ENCODE measurements at places on chromosomes 6 and 20.

DNA sequence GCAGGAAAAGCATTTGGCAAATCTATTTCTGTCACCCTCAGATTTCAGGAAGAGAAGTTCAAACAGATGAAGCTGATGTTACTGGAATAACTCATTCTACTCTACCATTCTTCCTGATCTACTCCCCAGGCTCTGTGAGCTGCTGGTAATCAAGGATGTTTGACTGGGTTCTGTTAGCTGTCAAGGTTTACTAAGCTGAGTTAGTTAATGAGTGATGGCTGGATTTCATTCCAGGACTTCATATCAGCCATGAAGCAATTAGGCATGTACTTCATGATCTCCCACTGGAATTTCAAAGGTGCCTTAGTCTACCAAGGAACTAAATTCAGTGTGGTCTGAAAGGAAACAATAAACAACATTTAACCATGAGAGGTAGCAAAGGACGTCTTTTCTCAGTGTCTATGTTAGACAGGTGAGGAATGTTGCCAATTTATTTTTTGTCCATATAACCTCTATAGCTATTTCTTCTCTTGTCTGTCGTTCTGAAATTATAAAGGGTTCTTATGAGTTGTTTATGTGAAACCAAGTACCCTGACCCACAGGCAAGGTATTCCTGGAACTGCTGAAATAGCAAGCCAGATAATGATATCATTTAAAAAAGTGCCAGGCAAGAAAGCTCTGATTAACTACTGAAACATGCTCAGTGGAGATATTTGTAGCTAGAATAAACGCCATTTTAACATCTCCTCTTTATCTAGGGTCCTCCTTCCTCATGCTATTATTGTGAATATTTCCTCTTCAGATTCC is 112.9 kb downstream of the BACH2 start:
- no peak for DNase-seq

DNA sequence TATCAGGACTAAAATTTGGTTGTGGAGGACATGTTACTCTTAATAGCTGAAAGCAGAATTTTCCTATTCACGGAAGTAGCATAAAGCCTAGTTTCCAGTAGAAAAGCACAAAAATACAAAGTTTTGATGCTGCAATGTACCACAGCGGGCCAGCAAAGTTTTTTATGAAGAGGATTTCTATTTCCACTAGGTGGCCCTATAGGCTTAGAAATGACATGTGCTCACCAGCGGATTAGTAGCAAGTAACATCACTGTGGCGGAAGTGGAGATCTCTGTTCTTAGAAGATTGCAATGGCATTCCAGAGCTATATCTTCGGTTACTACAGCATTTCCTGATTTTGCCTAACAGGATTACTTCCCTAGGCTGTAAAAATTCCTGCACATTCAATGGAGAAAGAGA is 1219.0 kb upstream of the EYS start:
- DNase-seq, result no peak

- no peak for DNase-seq
Observed at GRCh38 chr6:110613356-110613755, 136.9 kb upstream of the SLC22A16 start.

DNA sequence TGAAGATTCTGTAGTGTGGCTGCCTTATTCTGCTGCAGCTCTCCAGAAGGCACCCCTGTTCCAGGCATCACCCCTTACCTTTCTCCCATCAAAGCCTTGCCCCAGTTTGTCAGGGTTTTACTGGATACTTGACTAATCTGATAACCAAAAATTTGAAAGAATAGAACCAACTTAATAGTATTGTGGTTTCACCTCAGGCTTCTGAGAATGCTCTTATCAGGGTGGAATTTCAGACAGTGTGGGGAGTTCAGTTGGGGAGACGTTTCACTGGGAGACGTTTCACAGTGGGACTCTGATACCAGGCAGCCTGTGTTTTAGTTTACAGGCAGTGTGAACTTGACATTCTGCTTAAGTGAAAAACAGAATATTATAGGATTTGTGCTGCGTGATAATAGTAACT is 50.5 kb downstream of the SCAND1 start:
- no peak for DNase-seq

- DNase-seq, result peak; percentile 90
Observed at GRCh38 chr6:146871611-146872425, 273.0 kb downstream of the ADGB start.

DNA sequence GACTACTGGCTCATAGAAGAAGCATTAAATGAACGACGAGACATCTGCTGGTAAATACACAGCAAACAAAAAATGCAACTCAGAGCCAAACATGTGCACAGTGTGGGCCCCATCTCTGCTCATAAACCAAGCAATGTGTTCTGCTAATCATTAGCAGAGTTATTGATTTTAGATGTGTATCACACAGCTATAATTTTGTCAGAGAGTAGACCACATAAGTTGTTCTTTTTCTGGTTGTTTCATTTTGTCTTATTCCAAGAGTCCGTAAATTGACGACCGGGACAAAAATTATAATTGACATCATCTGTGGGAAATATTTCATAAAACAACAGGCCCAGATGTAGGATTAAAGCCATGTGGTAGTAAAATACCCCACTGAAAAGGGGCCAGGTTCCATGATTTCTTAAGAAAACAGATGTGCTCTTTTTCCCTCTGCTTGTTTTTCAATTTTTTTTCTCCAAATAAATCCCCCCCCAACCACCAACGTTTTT is 423.6 kb downstream of the HAO1 start:
- no peak for DNase-seq

DNA sequence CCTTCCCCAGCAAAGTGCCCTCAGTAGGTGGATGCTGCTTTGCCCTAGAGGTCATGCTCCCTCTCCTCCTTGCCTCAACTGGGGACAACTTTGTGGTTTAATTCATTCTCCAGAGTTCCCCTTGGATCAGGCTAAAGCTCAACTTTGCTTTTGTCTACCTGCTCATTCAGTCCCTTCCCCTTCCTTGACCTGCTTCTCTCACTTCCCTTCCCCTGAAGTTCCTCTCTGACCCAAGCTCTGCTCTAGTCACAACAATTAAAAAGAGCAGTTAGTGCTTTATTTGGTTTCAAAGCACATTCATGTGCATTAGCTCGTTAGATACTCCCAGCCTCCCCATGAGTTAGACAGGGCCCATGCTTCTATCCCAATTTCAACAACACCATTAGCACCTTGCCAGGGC is 71.3 kb downstream of the DZANK1 start:
- DNase-seq, result no peak

GRCh38 chr6:62805431-62805830 is 405.8 kb upstream of the FKBP1C start:
- no peak for DNase-seq

DNA sequence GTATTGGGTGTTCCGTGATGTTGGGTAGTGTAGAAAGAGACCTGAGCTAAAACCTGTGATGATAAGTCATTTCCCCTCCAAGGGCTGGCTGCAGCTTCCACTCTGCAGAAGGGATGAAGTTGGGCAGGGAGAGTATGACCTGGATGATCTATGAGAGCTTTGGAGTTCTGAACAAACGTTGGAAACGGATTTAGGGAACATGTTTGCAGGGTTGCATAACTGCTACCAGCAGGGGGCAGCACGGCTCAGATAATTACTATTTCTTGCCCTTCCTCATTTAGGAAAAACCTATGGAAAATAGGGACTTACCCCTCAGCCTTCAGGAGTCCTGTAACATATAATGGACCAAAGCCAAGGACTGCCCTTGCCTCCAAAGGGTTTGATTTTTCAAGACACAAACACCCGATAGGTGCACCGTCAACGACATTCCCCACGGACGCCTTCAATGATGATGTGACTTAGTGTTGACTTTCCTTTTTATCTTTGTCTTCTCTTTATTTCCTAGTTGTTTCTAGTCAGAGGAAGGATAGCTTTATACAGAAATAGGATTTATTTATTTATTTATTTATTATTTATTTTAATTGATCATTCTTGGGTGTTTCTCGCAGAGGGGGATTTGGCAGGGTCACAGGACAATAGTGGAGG is 164.9 kb upstream of the SASH1 start:
- DNase-seq, result peak; percentile 74

DNA sequence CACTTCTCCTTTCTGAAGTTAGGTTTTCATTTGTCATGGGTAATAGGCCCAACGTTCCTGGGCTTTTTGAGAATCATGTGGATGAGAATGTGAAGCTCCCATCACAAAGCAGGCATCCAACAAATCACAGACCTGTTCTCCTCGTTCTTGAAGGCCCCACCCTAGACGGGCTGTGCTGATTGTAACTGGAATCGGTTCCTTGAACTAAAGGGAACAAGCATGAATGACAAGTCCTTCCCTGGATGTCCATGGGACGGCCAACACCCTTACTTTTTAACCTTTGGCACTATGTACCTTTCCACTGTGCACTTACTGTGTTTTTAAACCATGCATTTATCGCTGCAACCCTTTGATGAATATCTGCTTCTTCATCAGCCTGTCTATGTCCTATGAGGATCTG is 438.2 kb downstream of the CD83 start:
- no peak for DNase-seq

- DNase-seq, result no peak
Observed at GRCh38 chr6:56148488-56149186, 98.7 kb downstream of the COL21A1 start.

DNA sequence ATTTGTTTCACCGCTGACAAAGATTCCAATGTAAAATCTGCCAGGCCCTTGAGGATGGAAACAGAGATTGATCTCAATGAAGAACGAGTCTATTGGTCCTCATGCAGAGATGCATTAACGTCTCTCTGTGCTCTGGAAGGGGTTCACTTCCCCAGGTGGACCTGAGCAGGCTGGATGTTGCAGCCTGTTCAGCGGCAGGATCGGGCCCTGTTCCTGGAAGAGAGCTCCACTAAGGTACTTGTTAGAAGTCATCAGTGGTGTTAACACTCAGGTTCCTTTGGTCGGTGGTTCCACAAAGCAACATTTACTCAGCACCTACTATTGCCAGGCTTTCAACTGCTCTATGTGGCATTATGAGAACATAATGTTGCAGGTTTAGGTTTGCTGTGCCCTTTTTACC is 107.5 kb downstream of the TCP11 start:
- no peak for DNase-seq

- DNase-seq, result no peak
Observed at GRCh38 chr6:31209137-31209536, 38.7 kb upstream of the POU5F1 start.

DNA sequence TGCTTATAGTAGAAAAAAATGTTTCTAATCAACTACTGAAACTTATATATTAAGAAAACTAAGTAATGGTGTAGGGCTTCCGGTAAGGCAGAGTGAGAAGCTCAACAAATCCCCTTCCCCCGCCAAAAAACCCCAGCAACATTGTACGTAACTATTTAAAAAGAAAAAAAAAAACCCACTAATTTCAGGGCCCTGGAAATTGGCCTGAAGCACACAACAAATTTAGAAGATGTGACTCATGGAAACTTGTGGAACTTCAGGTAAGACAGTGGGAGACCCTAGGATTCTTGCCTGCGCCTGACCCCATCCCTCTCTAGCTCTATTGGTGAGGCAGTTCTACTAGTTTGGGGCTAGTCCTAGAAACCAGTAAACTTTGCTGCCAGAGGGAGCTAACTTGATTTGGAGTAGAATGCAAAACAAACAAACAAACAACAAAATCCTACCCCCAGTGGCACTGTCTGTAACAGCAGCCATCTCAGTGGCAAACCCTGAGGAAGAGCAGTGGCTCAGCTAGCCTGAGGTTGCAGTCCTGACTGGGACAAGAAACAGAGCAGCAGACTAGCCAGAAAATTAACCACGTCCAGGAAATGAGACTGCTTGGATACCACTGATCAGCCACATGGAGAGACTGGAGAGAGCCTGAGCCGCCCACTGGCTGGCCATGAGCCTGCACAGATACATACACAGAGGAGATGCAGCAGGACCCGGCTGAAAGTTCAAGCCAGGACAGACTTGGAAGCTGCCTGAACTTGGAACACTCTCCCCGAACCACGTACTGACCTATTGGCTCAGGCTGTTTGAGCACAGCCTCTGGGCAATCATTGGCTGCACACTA is 135.1 kb downstream of the TBXT start:
- no peak for DNase-seq

GRCh38 chr20:16526433-16527380 is 46.5 kb downstream of the KIF16B start:
- no peak for DNase-seq

- no peak for DNase-seq
Observed at GRCh38 chr6:160088069-160088783, 33.4 kb upstream of the SLC22A1 start.

DNA sequence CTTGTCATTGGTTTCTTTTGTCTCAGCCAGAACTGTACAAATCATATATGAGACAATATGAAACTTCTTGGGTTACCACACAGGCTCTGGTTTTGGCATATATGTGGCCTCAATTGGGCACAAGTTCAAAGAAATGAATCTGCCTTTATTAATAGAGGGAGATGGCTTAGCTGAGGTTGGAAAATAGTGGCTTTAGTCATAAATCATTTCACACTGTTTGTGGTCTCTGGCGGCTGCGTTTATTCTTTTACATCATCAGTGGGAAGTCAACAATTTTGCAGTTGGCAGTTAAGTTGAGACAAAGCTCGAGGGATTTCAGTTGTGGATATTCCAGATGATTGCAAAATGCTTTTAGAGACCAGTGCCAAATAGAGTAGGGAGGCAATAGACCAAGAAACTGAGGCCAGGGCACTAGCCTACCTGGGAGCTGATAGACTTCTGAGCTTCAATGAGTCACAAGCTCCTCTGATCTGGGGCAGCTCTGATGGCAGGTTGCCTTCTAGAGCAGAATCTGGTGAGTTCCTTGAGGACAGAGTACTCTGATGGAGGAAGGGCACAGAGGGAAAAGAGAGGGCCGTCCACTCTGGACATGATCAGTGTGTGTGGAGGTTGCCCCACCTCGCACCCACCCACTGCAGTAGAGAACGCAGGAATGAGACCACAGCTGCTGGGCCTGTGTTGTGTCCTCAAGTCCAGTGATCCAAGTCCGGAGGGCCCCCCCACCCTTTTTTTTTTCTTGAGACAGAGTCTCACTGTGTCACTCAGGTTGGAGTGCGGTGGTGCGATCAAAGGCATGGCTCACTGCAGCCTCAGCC is 73.5 kb downstream of the ARMC2 start:
- no peak for DNase-seq

DNA sequence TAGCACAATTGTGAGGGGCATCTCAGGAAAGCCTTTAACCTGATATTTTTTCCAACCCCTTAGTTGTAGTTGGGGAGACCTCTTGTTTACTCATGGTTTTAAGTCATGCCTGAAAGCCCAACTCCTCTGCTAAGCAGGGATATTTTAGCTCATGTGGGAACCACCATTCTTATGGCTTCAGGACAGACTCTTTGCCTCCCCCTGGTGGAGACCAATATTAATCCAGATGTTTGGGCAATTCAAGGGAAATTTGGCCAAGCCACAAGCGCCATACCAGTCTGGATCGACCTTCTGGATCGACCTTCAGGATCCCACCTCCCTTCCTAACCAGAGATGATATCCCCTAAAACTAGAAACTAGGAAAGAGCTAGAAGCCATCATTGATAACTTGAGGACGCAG is 211.2 kb downstream of the C6orf118 start:
- no peak for DNase-seq
